Large intestine (tissue), 12 donors: ENCODE measurements at places on chromosomes 3 and 15.

DNA sequence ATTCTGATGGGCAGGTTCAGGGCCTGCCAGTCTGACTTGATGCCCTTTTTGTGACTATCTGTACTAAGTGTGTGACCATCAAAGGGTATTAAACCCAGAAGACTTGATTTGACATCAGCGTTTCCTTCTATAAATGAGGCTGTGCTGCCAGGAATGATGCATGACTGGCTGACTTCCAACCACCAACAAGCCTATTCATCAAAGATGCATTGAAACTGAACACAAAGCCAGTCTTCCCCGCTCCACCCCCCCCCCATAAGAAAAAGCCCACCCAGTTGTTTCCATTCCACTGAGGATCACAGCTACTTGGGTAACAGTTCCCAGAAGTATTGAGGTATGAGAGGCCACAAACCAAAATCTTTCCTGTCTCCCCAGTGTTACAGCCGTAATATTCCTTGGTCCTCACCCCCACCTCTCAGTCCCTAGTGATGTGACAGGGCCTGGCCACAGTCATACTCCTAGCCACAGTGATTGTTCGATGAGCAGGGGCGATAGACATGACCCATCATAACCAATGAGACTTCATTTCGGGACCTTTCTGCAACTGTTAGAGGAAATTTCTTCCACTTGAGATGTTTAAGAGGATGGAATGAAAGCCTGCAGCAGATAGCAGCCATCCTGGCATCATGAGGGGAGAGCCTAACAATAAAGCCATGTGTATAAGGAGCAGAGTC is 22.6 kb downstream of the SH3BP5 start:
- no peak for DNase-seq

DNA sequence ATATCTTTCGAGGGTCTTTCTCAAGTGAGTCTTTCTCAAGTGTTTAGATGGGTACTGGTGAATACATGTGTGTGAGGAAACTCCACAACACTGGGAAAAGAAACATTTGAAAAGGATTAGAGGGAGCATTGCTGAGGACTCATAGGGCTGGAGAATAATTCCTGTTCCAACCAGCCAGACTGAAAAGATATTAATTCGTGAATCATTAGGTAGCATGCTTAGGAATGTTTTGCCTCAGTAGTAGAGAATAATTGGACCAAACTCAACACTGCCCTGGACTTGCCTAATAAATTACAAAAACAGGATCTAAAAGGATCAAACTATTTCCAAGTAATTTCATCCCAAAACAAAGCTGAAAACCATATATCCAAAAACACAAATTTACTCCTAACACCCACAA is 17.3 kb downstream of the PP2D1 start:
- no peak for DNase-seq

DNA sequence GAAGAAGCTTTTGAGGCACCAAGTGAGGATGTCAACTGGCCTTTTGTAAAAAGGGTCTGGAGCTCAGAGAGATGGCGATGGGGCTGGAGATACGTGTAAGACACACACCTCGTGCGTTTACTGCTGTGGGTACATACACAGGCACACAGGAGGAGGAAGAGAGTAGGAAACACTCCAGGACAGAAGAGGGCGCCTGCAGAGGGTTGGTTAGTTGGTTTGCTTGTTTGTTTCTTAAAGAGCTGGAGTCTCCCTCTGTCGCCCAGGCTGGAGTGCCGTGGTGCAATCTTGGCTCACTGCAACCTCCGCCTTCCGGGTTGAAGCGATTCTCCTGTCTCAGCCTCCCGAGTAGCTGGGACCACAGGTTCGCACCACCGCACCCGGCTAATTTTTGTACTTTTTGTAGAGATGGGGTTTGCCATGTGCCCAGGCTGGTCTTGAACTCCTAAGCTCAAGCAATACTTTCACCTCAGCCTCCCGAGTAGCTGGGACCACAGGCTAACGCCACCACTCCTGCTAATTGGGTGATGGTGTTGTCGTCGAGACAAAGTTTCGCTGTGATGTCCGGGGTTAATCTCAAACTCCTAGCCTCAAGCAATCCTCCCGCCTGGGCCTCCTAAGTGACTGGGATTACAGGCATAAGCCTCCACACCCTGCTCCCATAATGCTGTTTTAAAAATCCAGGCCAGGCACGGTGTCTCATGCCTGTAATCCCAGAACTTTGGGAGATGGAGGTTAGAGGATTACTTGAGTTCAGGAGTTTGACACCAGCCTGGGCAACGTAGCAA is 1.3 kb upstream of the PRR20G start:
- DNase-seq = no peak

DNA sequence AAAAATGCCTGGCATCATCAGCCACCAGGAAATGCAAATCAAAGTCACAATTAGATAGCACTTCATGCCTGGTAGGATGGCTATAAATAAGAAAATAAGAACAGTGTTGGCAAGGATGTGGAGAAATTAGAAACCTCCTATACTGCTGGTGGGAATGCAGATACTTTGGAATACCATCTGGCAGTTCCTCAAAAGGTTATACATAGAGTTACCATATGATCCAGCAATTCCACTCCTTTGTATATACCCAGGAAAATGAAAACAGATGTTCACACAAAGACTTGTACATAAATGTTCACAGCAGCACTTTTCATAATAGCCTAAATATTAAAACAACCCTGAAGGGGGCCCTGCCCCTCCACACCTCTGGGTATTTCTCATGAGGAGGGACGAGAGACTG is 13.7 kb downstream of the ACSBG1 start:
- DNase-seq = no peak

DNA sequence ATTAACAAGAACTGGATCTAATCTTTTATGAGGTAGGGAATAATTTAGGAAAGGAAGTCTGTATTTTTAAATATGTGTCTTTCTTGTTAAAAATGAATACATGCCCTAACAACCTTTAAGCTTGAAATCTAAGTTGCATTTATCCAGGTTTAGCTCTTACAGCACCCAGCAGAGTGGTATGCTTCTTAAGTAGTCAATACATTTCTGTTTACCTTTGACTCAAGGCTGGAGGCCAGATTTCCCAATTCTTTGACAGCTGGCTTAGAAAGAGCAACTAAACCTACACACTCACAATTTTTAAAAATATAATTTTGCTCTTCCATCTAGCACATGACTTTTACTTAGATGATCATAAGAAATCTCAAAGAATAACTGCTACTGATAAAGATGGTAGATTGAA is 148.9 kb downstream of the DPH6 start:
- no peak for DNase-seq

DNA sequence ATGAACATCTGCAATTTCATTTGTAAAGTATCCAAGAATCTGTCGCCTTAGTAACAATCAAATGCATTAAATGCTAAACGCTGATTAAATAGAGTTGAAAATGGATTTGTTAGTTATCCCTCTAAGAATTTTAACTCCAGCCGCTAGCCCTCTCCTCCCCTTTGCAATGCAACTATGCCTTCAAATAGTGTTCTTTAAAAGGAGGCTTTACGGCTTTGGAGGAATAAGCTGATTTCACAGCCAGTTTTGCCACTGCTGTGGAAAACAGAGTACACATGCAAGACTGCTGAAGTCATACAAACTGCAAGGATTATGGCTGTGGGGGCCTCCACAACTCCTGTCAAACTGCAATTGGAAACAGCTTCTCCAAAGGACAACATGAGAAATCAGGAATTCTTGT is 89.2 kb downstream of the CERS3 start:
- DNase-seq = no peak

- DNase-seq = no peak
These were observed 67.2 kb downstream of the DNASE1L3 start for GRCh38 chr3:58143417-58144055.

- no peak for DNase-seq
These were observed 14.6 kb upstream of the GRIP2 start for GRCh38 chr3:14554715-14555114.

DNA sequence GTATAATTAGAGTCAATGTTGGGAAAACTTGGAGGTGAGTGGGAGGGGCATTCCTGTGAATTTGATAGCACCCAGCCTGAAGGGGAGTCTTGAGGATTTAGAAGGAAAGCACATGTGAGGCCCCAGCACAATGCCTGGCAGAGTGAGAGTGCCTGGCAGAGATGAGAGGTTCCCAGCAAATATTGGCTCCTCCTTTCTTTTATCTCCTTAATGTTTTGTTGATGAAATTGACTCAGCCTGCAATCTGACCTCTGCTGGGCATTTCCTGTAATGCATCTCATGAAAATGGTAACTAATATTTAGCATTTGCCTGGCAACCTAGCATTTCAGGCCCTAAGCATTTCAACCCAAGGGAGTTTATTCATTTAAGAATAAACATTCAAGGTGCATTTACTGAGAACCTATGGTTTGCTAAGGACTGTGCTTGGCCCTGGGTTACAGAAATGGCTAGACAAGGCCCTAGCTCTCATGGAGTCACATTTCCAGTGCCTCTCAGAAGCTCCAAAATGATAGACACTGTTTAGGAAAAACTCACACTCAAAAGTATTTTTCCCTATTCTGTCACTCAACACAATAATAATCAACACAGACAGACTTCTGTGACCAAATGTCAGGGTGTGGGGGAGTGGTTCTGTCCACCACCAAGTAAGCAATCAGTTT is 19.0 kb downstream of the PDHB start:
- peak; percentile 47 for DNase-seq

GRCh38 chr3:195255571-195256501 is 15.1 kb downstream of the XXYLT1 start:
- no peak for DNase-seq

DNA sequence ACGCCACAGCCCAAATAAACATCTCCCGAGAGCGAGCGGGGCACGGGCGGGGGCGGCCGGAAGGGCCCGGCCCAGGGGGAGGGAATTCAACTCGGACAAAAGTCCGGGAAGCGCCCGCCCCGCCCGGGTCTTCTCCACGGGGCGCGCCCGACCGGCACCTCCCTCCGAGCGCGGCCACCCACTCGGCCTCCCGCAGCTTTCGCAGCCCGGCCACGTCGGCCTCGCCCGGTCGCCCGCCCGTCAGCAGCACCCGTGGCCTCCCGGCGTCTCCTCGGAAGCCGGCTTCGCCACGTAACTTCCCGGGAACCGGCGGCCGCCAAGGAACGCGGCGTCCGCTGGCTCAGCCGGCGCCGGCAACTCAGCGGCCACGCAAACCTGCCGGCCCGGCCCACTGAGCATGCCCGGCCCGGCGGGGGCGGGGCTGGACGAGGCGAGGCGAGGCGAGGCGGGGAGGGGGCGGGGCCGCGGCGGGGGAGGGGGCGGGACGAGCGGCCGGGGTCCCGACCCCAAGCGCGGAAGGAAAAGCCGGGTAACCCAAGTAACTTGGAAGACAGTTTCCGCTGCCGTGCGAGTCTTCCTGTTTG is at the start of gene TJP1:
Gene TJP1, minus strand, starts transcription at position 369 of the 584 bp plus-strand sequence. CDS start 440 bp downstream, outside the sequence.
- DNase-seq = peak; percentile 65

DNA sequence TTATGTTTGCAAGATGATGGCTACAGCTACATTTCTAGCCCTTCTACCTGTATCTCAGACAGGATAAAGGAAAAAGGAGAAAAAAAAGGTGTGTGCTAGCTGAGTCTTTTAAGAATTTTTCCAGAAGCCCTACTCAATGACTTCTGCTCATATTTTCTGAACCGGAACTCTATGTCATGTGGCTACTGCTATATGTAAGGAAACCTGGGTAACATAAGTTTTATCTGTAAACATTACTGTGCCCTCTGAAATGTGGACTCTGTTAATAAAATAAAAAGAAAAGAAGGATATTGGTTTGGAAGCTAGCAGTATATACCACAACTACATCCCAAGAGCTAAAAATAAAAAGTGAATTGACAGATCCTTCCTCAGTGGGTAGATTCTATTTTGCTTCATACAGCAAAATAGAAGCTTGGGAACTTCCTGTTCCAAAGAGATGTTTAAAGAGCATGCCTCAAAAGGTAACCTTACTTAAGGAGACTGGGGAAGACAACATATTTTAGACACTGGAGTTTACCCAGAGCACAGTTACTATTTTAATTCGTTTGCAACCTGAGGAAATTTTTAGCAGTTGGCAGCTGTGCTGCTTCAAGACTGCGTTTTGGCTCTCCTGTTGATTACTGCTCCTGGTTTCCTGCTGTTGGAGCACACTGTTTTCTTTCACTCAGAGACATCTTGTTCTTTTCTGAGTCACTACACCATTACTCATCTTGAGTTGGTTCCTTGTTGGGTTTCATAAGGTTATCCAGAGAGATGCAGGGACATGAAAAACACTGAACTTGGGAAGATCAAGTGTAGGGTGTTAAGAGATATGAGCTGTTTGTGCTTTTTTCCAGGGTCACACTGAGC is 280.7 kb downstream of the NFKBIZ start:
- DNase-seq = no peak

- DNase-seq = no peak
These were observed 183.4 kb upstream of the TOPAZ1 start for GRCh38 chr3:44058022-44058867.

DNA sequence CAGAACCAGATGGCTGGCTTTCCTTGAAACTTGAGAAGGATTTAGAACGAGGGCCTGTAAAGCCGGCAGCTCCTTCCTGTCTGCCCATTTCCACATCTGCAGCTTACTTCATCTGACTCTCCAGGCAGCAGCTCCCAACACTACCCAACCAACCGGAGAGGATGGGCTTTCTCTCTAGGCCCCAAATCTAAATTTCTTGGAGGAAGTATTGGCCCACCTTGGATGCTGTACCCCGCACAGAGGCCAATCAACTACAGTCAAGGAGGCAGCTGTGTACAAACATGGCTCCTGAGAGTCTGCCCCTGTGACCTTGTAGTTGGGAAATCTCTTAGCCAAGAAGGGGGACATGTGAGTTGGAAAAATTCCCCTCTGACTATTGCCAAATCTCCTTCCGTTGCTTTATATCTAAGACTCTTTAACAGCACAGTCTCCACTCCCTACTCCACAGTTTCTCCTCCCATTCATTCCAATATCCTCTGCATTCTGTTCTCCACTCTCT is 8.0 kb upstream of the ACAP2 start:
- no peak for DNase-seq

- DNase-seq = no peak
These were observed 215.7 kb upstream of the THBS1 start for GRCh38 chr15:39365161-39365560.

DNA sequence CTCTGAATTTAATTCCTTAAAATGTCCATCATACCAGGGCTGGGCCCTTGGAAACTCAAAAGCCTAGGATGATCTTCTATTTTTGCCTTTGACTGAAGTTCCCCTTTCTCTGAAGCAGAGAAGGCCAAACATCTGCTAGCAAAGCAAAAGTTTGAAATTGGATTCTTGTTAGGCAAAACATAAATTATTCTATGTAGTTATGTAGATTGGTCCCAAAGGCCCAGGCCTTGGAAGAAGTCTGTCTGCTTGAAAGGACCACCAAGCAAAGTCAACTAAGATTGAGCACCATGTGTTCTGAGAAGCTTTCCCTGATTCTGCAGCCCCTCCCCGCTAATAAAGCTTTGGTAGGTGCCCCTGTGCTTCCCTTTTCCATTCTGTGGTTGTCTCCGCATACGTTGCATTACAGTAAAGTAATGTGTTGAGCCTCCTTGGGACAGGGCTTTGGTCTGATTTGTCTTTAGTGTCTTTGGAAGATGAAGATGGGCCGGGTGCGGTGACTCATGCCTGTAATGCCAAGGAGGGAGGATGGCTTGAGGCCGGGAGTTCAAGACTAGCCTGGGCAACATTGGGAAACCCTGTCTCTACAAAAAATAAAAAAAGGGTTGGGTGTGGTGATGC is 56.4 kb downstream of the RPL39L start:
- DNase-seq = no peak

DNA sequence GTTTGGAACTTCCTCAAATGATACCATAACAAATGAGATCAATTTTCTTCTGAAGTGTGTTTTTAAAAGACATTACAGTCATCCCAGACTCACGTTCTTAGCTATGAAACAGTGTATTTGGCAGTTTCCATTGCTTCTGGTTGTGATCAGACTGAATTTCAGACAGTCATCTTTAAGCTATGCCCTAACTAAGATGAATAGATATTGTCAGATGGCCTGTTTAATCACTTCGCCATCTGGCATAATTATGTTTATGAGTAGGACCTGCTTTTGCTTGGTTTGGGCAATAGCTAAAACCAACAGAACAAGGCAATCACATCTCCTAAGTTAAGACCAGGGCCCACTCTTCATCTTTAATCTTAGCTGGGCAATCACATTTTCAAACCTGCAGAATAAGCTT is 313.1 kb downstream of the SV2B start:
- DNase-seq = no peak
